ENCODE measurements at places on chromosomes 3 and 15.
A peak's percentile ranks its signal among the peaks of the same experiment; 100 is the strongest.

- DNase-seq, result peak; percentile 52
Observed at GRCh38 chr3:36714343-36715086, 49.8 kb downstream of the DCLK3 start.

- DNase-seq, result no peak
Observed at GRCh38 chr3:53551324-53551723, 56.9 kb downstream of the CACNA1D start.

- DNase-seq, result no peak
Observed at GRCh38 chr15:56613811-56614210, 119.5 kb downstream of the ZNF280D start.

DNA sequence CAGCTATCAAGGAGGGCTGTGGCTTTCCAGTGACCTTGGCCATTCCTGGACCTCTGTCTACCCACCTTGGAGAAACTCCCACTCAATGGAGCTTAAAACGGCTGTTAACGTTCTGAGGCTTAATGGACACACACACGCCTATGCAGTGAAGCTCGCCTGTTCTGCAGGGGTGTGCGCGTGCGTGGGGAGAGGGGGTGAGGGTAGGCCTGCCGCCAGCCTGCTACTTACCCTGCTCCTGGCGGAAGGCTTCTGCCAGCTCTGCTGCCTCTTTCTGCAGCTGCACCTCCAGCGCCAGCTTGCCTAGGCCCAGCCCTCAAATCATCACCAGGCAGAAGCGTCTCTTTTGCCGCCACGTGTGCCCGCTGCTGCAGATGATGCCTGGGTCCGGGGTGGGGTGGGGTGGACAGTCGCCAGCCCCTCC lies 23.2 kb upstream of the PARL start:
- no peak for DNase-seq

DNA sequence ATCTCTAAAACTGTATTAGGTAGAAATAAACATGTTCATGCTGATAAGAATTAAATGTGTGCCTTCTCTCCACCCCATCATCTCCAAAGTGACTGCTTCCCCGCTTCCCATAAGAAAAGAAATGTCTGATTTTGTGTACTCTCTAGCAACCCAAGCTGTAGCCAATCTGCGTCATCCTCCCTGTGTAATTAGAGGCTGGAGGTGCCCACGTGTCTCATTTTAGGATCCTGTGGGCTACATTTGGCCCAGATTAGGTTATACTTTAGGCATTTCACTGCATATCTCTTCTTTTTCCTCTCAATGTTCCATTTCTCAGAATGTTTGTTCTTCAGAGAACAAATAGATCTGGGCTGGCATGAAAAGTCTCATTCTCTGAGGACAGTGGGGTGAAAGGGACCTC lies 19.3 kb upstream of the ZNF148 start:
- DNase-seq, result no peak

DNA sequence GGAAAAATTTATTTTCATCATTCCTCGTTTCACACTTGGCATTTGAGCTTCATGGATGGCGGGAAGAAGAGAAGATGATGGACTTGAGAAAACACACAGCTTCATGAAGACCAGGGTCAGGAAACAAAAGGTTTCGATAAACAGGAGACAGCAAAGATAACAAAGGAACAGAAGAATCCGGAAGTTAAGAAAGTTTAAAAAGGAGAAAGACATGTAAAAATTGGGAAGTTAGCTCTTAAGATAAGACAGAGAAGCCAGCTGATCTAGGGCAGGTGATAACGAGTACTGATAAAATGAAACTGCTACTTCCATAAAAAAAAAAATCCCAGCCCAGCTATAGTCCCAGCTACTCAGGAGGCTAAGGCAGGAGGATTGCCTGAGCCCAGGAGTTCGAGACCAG lies 23.9 kb downstream of the IL5RA start:
- DNase-seq, result no peak

DNA sequence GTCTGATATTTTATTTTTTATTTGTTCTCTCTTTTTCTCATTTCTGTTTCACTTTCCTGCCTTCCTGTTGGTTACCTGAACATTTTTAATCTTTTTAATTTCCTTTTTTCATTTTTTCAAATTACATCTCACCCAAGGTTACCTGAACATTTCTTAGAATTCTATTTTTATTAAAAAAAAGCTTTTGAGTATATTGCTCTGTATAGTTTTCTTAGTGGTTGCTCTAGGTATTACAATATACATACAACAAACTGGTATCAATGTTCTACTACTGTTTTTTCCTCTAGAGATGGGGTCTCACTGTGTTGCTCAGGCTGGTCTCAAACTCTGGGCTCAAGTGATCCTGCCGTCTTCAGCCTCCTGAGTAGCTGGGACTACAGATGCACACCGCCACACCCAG lies 79.4 kb downstream of the DHX30 start:
- DNase-seq, result no peak

- no peak for DNase-seq
Observed at GRCh38 chr3:194945508-194945907, 259.8 kb downstream of the FAM43A start.

GRCh38 chr15:96972201-96972600 lies 641.7 kb downstream of the NR2F2 start:
- no peak for DNase-seq

DNA sequence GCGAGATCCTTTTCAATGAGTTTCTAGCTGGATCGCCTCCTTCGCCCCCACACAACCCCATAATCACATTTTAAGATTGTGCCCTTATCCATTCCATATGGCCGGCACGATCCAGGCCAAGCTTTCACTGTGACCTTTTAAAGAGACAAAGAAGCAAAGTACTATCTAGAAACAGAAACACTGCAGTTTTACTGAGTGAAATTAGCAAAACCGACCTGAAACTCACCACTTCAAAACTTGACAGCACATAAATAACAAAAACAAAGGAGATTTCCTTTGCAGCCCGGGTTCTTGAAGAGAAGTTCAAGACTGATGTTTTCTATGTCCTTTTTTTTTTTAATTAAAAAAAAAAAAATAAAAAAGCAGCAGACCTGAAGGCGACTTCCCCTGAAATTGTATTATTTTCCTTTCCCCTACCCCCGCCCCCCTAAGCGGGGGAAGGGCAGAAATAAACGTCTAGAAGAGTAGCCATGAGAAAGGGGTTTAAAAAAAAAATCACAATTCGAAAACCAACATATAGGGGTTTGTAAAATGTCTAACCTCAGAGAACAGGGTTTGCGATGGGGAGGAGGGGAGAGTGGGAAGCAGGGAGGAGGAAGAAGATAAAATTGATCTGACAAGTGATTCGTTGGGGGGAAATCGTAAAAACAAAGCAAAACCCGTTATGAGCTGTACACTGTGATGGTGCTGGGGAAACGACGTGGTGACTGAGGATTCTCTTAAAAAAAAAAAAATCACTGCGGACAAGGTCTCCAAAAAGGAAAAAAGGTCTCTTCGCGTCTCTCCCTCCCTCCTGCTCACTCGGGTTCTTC lies 1.5 kb downstream of the SATB1 start:
- DNase-seq, result no peak

DNA sequence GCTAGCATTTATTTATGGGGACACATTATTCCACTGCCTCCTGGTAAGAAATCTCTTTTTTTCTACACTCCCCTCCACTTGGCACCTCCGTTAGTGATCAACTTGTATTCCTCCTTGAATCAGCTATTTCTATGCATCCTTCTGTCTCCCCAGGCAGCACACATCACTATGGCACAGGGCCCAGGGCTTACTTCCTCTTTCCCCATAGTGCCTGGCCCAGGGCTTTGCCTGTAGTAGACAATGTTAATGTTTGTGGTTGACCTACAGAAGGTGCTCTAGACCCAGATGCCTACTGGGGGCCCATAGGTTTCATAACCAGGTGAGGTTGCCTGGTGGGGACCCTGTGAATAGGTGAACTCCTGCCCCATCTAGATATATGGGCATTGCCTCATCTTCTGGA lies 44.9 kb downstream of the EPHB1 start:
- no peak for DNase-seq

DNA sequence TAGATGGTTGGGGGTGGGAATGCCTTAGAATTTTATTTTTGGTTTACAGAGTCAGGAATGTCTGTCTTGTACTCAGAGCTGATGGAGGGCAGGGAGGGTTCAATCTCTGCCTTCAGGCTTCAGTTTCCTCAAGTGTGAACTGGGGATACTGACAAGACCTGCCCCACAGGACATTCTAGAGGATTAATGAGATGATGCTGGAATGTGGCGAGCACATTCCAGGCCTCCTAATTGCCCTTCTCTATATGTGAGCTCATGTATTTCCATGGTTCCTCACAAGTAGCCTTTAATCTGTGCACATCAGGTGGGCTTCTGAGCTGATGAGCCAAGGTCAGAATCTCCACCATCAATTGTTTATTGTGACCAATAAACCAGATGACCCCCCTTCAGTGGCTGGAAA lies 90.4 kb downstream of the CACNA2D3 start:
- DNase-seq, result no peak
